ENCODE measurements at places on chromosomes 5 and 9. TPM values are rescaled to one million over a fixed set of nuclear protein-coding genes. Genes with fewer than 3 reads are reported as not detected.
A peak's percentile ranks its signal among the peaks of the same experiment; 100 is the strongest.

Gene TRPM6
- not detected for total RNA-seq

Gene DNM1
- 1.3 TPM for total RNA-seq

Gene FOXD4L6
- not detected for total RNA-seq

Gene C9
- 0.59 TPM for total RNA-seq

Gene MCCC2
- total RNA-seq, result 27.2 TPM

Gene MEIKIN
- 0.53 TPM for total RNA-seq

DNA sequence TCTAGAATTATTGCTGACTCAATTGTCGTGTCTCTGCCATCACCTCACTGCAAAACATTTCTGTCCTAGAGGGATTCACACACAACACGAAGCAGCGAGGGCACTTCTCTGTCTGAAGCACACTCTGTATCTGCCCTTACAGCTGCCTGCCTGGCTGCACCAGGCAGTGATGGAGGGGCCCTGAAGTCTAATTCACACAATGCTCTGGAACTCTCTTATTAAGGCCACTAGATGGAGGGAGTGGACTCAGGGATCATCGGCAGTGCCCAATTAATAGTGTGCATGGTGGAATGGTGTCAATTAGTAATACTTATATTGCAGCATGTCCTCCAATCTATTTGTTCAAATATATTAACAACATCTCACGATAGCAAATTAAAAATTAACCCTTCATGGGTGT lies 157.5 kb upstream of the MAP1B start:
- no peaks in the 10 kb centered on the region for H3K36me3 ChIP-seq
- no peak overlapping the region for H3K27ac ChIP-seq
- no peak for DNase-seq
- H3K4me3 ChIP-seq, result no peak overlapping the region
- peaks cover 18% of the 10 kb centered on the region for H3K27me3 ChIP-seq

GRCh38 chr5:74251141-74252035 lies 389.1 kb downstream of the ENC1 start:
- no peak for DNase-seq
- H3K27ac ChIP-seq, result no peak overlapping the region
- no peaks in the 10 kb centered on the region for H3K4me1 ChIP-seq
- H3K4me3 ChIP-seq, result no peak overlapping the region
- H3K36me3 ChIP-seq, result no peaks in the 10 kb centered on the region

DNA sequence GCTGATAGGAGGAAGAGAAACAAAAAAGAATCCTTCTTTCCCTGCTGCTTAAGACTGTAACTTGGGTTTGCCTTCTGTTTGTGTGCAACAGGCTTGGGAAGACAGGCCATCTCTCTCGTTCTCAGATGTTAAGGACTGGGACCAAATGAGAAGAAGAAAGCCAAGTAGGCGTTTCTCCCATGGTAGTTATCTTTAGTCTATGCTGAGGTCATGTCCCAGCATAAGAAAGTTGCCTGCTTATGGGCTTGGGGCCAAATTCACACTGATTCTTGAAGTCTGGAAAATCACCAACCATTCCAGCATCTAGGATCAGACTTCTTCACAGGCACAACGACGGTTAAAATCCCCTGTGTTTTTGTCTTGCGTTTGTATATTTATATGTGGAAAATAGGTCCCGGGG lies 44.2 kb upstream of the PALM2AKAP2 start:
- H3K4me1 ChIP-seq, result no peaks in the 10 kb centered on the region
- no peaks in the 10 kb centered on the region for H3K36me3 ChIP-seq
- no peak overlapping the region for H3K4me3 ChIP-seq
- no peak overlapping the region for H3K27ac ChIP-seq
- H3K27me3 ChIP-seq, result no peaks in the 10 kb centered on the region

DNA sequence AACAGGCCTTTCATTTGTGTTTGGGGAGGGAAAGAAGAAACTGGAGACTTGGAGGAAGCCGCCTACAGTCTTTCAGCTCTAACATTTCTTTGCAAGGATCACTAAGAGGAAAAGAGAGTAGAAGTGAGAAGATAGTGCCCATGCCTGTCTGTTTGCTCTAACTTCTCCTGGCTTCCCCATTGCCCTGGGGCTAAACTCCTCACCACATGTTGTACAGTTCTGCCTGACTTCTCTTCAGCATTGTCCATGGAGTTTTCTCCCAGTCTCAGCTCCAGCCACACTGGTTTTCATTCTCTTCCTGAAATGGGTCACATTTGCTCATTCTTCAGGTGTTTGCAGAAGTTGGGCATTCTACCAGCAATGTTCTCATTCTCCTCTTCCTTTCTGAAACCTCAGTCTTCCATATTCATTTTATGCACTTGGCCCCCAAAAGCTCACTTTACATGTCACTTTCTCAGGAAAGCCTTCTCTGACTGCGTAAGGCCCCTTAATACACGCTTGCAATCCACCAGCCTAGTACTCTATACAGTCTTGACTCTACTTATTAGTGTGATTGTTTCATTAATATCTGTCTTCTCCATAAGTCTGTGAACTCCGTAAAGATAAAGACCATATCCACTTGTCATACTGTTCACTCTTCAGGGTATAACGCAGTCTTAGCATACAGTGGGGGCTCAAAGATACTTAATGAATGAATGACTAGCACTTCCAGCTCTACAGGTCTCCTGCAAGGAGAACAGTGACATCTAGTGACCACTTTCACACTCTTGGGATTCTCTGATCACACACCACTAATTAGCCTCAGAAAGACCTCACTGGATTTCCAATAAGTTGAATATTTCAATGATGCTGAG lies 40.2 kb upstream of the TRIM32 start:
- no peak for DNase-seq
- no peak overlapping the region for H3K27ac ChIP-seq
- no peaks in the 10 kb centered on the region for H3K27me3 ChIP-seq
- H3K4me3 ChIP-seq, result no peak overlapping the region

DNA sequence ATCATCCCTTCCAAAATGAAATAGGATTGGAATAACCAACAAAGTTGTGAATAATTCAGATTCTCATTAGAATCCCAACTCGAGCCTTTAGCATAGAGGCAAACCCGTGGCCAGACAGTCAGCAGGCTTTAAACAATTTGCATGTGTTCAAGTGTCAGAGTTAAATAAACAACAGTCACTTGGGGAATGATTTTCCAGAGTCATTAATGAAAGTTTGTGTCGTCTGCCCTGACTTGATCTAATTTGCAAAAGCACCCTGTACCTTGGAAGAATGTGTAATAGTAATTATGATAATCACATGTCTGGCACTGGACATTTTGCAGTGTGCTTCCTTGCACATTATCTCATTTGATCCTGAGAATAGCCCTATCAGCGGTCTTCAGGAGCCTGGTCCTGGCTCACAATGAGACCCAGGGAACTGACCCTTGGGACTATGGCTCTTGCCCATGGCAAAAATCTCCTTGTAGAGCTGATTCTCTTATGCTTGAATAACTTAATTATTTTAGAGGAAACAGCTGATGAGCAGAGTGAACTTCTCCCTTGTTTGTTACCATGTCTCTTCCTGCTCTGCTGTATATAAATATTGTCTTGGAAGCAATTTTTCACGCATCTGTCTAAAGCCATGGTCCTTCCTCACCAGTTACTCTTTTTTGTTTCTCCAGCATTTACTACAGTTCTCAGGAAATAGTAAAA lies 272.7 kb downstream of the NR3C1 start:
- no peak overlapping the region for H3K4me3 ChIP-seq
- DNase-seq, result no peak
- no peaks in the 10 kb centered on the region for H3K4me1 ChIP-seq
- H3K27ac ChIP-seq, result no peak overlapping the region
- peaks cover 19% of the 10 kb centered on the region for H3K36me3 ChIP-seq
- H3K27me3 ChIP-seq, result no peaks in the 10 kb centered on the region

DNA sequence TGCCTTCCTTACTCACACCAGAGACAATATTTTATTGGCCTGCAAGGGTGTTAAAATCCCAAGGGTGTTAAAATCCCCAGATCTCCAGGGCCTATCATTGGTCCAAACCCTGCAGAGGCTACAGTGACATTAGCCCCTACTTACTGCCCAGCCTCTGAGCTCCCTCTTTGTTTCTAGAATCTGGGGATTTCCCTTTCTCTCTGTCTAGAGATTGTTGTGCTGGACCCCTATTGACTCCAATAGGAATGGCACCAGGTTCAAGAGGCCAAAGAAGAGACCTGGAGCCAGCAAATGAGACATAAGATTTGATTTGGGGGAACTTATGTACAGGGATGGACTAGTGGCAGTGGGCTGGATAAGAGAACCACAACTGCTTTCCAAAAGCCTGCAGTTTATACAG lies 53.3 kb upstream of the ZBED3 start:
- no peaks in the 10 kb centered on the region for H3K27me3 ChIP-seq
- H3K4me1 ChIP-seq, result no peaks in the 10 kb centered on the region
- DNase-seq, result no peak
- H3K27ac ChIP-seq, result no peak overlapping the region
- no peak overlapping the region for H3K4me3 ChIP-seq
- no peaks in the 10 kb centered on the region for H3K36me3 ChIP-seq

DNA sequence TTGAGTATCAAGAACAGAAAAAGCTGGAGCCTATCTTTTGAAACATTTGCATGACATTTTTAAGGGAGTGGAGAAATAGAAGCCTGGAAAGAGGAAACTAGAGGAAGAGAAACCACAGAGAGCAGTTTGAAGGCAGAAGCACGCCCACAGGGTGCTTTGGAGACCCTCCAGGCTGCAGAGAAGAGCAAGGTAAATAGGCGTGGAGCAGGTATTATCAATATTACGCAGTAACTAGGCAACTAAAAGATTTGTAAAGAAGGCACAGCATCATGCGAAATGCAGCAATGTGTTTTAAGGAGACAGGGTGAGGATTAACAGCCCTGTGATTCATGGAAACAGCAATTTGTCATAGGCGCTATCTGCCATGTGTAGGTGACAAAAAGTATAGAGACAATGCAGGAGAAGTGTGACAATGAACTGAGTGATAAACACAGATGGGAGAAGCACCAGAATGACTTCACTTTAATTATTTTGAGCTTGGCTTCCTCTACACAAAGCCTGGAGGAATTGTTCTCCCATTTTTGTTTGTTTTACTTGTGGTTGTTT lies 281.2 kb downstream of the BRINP1 start:
- H3K4me1 ChIP-seq, result no peaks in the 10 kb centered on the region
- DNase-seq, result no peak
- no peaks in the 10 kb centered on the region for H3K36me3 ChIP-seq
- no peaks in the 10 kb centered on the region for H3K27me3 ChIP-seq
- H3K4me3 ChIP-seq, result no peak overlapping the region

DNA sequence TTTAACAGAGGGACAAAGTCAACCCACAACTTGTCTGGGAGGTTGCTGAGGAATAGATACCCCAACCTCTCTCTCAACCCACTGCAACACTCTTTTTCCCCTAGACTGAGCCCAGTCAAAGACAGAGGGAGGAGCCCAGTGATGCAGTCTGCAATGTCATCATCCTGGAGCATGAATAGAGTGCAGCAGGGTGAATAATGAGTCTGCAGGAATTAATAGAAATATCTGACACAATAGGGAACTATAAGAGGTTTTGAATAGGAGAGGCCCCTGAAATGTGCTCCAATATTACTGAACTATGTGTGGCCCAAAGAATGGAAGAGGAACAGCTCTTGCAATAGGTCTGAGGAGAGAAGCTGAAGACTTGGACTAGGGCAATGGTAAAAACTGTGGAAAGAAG lies 59.1 kb downstream of the PDCD1LG2 start:
- H3K4me1 ChIP-seq, result peaks cover 7% of the 10 kb centered on the region
- no peaks in the 10 kb centered on the region for H3K36me3 ChIP-seq
- DNase-seq, result no peak
- H3K27ac ChIP-seq, result no peak overlapping the region
- H3K4me3 ChIP-seq, result no peak overlapping the region

DNA sequence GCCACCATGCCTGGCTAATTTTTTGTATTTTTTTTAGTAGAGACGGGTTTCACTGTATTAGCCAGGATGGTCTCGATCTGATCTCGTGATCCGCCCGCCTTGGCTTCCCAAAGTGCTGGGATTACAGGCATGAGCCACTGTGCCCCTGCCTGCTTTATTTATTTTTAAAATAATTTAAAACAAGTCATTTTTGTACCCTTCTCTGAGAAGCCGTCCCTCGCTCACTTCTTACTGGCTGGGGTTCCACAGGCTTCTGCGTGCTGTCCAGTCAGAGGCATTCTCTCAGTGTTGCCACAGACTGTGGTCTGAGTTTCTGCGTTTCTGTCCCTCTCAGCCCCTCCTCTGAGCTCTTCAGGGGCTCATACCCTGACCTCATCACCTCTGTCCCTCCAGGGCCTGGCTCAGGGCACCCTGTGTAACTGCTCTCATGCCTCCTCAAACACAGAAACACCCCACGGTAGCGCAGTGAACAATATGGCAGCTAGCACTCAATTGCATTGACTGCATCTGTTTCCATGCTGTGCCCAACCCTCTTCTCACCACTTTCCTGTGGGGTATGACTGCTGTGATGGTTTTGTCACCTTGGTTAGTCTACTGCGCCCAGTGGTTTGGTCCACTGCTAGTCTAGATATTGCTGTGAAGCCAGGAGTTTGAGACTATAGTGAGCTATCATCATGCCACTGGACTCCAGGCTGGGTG lies 44.3 kb upstream of the SH3PXD2B start:
- no peaks in the 10 kb centered on the region for H3K27me3 ChIP-seq
- H3K27ac ChIP-seq, result no peak overlapping the region
- no peak for DNase-seq
- H3K4me1 ChIP-seq, result no peaks in the 10 kb centered on the region

DNA sequence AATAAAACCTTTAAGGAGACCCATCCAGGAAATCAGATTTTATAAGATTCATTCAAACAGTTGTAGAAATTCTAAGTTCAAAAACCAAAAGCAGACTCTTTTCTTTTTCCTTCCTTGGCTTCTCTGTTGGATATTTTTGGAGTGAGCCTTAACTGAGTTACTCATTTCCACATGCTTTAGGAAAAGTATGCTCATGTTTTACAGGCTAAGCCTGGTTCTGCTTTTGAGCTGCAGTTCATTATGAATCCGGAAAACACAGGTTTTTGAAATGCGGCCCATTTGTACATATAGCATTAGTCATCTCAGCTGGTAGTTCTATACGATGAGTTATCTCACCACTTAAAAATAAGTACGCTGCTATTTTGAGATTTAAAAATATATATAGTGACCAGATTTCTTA lies 156.6 kb upstream of the DMRT1 start:
- H3K36me3 ChIP-seq, result no peaks in the 10 kb centered on the region
- no peak for DNase-seq
- H3K4me1 ChIP-seq, result no peaks in the 10 kb centered on the region

DNA sequence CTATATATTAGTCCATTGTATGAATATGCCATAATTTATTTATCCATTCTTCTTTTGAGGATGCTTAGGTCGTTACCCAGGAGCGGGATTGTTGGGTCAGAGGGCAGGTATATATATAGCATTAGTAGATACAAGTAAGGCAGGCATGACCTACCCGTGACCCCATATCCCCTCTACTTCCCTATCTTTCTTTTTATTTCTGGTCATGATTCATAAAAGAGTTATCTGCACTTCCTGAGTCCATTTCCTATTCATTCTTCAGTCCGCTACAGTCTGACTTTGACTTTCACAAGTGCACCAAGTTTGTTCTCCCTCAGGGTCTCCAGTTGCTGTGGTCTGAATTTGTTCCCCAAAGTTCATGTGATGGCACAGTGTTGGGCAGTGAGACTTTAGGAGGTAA lies 6.9 kb downstream of the RHOBTB3 start:
- no peaks in the 10 kb centered on the region for H3K4me1 ChIP-seq
- H3K27ac ChIP-seq, result no peak overlapping the region
- no peak overlapping the region for H3K4me3 ChIP-seq
- H3K36me3 ChIP-seq, result no peaks in the 10 kb centered on the region
- DNase-seq, result no peak

- no peak for DNase-seq
- peak overlapping the region; percentile 42 for H3K4me3 ChIP-seq
Measured at GRCh38 chr9:89743216-89743572, 138.4 kb downstream of the GADD45G start.
